ENCODE measurements at places on chromosomes 6 and 20. TPM values are rescaled to one million over a fixed set of nuclear protein-coding genes. Genes with fewer than 3 reads are reported as not detected.

SIRPD gene
- total RNA-seq = not detected

NINL gene
- total RNA-seq = 3.6 TPM

SRSF12 gene
- total RNA-seq = 0.36 TPM

NFS1 gene
- 16.5 TPM for total RNA-seq

GRIK2 gene
- 15.8 TPM for total RNA-seq

OR2H2 gene
- total RNA-seq = not detected

EDN1 gene
- total RNA-seq = 8.6 TPM

TRAPPC3L gene
- total RNA-seq = not detected

MYB gene
- 0.90 TPM for total RNA-seq

RNASET2 gene
- total RNA-seq = 14.2 TPM

HSPA1B gene
- 118 TPM for total RNA-seq

SLC4A11 gene
- 0.28 TPM for total RNA-seq

SIRPA gene
- total RNA-seq = 9.7 TPM

GRCh38 chr6:132007474-132008190 lies 56.5 kb upstream of the CCN2 start:
- DNase-seq = peak; percentile 83

GRCh38 chr6:133456439-133456838 lies 215.3 kb downstream of the EYA4 start:
- DNase-seq = no peak

DNA sequence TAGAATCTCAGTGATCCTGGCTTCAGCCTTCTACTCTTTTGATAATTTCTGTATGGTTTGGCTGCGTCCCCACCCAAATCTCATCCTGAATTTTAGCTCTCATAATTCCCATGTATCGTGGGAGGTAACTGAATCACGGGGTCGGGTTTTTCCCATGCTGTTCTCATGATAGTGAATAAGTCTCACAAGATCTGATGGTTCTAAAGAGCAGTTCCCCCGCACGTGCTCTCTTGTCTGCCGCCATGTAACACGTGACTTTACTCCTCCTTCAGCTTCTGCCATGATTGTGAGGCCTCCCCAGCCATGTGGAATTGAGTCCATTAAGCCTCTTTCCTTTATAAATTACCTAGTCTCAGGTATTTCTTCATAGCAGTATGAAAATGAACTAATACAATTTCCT lies 507.2 kb downstream of the CDH26 start:
- DNase-seq = no peak

DNA sequence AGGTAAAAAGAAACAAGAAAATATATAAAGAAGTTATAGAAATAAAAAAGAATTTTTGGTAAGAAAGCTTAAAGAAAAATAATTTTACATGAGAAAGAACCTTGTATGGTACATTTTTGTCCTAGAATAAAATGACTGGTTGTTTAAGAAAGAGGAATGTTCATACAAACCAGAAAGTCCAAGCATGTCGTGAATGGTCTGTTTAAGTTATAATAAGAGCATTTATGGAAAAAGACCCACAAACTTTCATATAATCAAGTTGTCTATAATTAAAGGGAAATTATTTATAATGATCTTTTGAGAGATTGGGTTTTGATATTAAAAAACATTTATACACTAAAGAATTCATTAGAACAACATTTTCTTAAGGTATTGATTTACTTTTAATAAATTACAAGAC lies 27.8 kb upstream of the FAM110A start:
- DNase-seq = peak; percentile 12

GRCh38 chr6:83151114-83151513 lies 42.0 kb downstream of the PGM3 start:
- DNase-seq = peak; percentile 86

DNA sequence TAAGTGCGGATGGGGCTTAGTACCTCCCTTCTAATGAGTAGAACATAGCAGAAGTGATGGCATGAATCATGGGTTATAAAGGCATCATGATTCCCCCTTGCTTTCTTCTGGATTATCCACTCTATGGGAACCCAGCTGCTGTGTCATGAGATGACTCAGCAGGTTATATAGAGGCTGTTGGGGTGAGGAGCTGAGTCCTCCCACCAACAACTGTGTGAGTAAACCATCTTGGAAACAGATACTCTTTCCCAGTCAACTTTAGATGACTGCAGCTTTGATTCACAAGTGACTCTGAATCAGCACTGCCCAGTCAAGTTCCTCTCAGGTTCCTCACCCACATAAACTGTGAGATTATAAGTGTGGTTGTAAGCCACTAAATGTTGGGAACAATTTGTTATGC lies 46.3 kb downstream of the FAM83B start:
- peak; percentile 96 for DNase-seq

GRCh38 chr6:125961117-125961516 lies 4.5 kb downstream of the HINT3 start:
- no peak for DNase-seq

DNA sequence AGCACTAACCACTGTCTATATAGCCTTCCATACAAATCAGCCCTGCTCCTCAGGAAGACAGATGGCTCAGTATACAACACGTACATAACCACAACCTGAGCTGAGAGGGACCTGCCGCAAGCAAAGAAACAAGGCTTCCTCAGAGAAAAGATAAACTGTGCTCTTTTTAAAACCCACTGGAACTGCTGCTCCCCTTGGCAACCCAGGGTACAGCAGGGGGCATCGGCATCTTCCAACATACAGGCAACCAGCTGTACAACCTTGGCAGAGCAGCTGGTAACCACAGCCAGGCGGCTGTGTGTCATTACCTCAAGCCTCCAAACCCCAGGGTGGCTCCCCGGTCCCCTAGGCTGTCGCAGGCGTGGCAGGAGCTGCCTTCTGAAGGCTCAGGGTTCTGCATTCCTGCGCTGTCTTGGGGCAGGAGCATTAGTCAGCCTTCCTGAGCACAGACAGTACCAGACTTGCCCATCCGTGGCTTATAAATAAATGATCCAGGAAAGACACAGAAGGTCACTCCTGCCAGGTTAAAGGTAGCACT lies 249.5 kb downstream of the ADGRG6 start:
- no peak for DNase-seq

DNA sequence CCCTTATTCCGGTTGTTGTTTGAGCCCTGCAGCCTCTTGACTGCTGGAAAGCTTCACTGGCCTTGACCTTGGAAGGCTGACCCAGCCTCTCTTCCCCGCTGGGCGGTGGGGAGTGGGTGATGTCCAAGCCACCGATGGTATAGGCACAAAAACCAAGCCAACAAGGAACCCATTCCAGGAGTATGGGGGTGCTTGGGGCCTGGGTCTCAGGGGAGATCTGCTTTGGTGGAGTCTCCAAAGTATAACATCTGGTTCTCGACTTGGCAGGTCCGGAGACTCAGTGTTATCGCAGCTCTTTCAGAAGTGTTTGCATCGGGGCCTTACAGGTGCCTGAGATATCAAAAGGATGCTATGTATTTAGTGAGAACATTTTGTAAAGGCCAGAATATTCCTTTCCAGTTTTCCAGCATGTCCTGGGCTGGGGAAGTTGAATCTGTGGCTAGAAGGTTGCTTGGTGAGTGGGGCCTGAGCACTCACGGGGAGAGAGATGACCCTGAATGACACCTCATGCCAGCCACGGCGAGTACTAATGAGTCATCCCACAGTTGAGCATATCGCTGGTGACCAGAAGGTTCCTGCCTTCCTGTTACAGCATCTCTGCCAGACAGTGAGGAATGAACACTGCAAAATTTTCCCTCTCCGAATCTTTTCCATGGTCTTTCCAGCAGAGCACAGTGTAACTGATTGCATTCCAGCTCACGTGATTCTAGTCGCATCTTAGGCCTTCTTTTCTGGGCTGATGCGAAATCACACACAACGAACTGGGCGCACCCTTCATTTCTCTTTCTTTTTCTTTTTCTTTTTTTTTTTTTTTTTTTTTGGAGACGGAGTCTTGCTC lies 133.9 kb downstream of the ZDHHC14 start:
- peak; percentile 69 for DNase-seq

- DNase-seq = no peak
Measured at GRCh38 chr6:55734256-55734655, 141.1 kb downstream of the BMP5 start.

DNA sequence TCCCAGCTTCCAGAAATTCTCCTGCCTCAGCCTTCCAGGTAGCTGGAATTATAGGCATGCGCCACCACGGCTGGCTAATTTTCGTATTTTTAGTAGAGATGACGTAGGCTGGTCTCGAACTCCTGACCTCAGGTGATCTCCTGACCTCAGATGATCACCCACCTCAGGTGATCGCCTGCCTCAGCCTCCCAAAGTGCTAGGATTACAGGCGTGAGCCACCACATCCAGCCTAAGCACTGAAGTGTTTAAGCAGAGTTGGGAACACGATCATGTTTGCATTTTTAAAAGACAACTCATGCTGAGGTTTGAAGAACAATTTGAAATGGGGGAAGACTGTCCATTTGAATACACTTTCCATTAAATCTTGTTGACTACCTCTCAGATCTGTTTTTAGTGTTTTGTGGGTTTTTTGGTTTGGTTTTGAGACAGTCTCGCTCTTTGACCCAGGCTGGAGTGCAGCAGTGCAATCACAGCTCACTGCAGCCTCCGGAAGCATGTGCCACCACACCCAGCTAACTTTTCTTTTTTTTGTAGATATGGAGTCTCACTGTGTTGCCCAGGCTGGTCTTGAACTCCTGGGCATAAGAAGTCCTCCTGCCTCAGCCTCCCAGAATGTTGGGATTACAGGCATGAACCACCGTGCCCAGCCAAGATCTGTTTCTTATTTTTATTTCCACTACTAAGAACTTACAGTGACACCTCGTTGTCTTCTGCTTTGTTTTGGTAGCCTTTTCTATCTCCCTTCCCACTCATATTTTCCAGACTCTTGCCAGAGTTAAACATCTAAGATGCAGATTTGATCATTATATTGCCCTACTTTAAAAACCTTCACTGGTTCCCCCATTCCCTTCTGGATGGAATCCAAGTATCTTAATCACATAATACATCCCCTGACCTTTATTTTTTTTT lies 5.5 kb downstream of the CASP8AP2 start:
- peak; percentile 41 for DNase-seq

- no peak for DNase-seq
Measured at GRCh38 chr6:85321906-85322305, 128.0 kb upstream of the NT5E start.

- DNase-seq = no peak
Measured at GRCh38 chr20:22577515-22578220, 6.7 kb downstream of the FOXA2 start.

DNA sequence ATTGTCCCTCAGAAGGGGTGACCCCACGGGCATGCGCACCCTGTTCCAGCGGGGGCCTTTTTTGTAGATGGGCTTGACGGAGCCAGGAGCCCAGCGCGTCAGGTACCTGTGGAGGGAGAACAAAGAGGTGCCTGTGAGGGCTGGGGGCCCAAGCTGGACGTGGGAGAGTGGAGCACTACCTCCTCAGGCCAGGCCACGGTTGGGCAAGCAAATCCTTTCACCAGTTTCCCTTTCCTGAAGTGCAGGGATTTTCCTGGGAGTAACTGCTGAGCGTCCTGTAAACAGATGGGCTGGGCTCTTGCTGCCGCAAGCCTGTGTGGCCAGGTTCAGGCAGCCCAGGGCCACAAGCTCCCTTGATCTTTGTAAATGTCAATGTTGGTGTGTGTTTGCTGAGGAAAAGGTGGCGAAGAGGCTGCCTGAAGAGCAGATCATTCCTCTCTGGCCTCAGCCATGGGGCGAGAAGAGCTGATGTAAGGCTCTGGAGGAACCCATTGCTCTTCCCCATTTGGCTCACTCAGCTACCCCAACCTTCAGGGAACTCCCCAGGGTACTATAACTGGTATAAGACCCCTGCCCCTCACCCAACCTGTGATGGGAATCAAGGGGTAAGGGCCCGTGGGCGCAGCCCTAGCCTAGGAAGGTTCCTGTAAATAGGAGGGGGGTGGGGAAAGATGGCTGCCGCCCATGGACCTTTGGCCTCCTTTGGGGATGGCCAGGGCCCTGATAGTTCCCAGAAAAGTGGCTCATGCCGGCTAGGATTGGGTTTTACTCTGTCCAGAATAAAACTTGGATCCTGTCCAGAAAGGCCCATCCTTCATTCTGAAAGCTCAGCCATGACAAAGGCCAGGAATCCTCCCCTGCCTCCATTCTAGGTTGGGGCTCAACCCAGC lies 15.5 kb downstream of the MRPS18A start:
- no peak for DNase-seq

GRCh38 chr6:1094306-1094705 lies 217.6 kb upstream of the FOXQ1 start:
- DNase-seq = peak; percentile 79

DNA sequence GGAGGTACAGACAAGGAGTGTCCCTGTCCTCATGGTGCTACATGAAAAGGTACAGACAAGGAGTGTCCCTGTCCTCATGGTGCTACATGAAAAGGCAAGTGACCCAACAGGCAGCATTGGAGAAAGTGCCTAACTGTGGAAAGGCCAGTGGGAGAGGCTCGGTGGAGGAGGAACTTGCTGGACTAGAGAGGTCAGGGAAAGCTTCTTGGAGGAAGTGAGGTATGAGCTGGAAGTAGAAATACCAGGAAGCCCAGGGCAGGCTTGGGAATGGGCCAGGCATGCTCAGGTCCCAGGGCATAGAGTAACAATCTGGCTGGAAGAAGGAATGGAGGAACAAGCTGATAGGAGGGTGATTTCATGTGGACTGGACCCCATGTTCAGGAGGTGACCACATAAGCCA lies 59.8 kb upstream of the FNDC1 start:
- DNase-seq = no peak

DNA sequence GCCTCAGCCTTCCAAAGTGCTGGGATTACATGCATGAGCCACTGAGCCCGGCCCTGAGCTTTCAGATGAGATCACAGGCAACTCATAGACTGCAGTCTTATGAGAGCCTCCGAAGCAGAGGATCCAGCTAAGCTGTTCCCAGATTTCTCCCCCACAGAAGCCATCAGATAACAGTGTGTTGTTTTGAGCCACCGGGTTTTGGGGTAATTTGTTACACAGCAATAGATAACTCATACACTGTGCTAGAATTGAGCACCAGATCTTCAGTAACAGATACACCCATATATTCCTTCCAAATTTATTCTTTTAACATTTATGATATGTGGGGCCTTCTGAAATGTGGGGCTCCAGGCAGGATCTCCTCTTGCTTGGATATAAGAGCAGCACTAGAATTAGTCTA lies 19.0 kb upstream of the ZBTB22 start:
- DNase-seq = no peak

DNA sequence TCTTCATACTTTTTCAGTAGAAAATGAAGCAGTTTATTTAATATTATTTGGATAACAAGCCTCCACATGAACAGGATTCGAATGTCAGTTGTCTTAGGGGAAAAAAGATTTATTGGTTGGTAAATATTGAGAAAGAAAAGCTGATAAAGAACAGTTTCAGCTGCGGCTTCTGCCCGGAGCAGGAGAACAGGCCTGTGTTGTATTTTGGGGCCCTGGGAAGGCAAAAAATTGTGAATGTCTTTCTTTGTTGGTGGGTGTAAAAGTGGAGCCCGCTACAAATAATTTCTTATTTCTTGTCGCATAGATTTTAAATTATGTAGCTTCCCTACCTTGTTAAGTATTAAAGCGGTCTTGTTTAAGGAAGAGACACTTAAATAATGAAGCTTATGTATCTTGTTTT lies 90.5 kb upstream of the PAX1 start:
- DNase-seq = no peak

GRCh38 chr6:20891161-20891560 lies 356.9 kb downstream of the CDKAL1 start:
- DNase-seq = no peak

- no peak for DNase-seq
Measured at GRCh38 chr20:37745553-37745952, 51.7 kb downstream of the CTNNBL1 start.

Measured in IMR-90 (cell line).